Esophagus (tissue), 2 donors: ENCODE measurements at places on chromosomes 6 and 20. TPM values are rescaled to one million over a fixed set of nuclear protein-coding genes. Genes with fewer than 3 reads are reported as not detected.

The LRFN2 gene
- polyA plus RNA-seq = 0.28 TPM

The GSTA1 gene
- polyA plus RNA-seq = 3.1 TPM

The SLPI gene
- 1,481 TPM for polyA plus RNA-seq

The DACT2 gene
- 1.2 TPM for polyA plus RNA-seq

The TRIM38 gene
- 5.7 TPM for polyA plus RNA-seq

The TMEM63B gene
- polyA plus RNA-seq = 21.6 TPM
